ENCODE measurements at places on chromosomes 6 and 20.

- DNase-seq = peak; percentile 6
These were observed 215.4 kb downstream of the HDGFL1 start for GRCh38 chr6:22784601-22785410.

DNA sequence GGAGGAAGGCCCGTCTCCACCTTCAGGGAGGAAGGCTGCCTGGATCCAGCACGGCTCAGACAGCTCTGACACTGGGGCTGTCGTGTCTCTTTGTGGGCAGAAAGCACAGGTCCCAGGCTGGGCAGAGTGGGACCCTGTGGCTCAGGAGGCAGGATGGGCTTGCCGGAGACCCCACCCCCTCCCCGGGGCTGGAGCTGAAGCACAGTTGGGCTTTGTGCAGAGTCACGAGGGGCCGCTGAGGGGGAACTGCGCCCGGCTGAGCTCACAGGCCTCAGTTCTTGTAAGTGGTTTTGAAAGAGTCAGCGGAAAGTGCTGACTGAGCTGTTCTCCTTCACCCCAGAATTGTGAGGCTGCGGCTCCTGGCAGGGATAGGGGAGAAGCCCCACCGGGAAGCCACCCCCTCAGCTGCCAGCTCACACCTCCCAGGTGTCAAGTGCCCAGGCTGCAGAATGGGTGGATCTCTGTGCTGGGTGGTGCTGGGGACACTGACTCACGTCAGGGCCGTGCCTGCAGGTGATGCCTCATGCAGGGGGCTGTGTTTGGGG lies 145.5 kb upstream of the RNF24 start:
- DNase-seq = no peak

DNA sequence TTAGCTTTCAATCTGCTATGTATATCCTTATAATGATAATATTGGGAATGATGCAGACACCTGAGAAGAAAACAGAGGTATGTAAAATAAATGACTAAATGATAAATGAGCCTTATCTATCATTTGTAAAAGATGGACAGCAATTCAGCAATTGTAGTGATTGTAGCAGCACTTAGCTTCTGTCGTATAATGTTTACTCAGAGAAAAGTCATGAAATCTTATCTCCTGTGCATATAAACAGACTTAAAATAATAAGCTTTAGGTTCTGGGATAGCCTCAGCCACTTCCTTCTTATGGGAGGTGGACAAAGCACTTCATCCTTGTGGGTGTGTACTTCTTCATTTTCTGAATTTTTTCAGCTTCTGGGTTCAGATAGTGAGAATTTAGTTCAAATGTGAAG lies 324.8 kb upstream of the MAP3K7 start:
- no peak for DNase-seq

DNA sequence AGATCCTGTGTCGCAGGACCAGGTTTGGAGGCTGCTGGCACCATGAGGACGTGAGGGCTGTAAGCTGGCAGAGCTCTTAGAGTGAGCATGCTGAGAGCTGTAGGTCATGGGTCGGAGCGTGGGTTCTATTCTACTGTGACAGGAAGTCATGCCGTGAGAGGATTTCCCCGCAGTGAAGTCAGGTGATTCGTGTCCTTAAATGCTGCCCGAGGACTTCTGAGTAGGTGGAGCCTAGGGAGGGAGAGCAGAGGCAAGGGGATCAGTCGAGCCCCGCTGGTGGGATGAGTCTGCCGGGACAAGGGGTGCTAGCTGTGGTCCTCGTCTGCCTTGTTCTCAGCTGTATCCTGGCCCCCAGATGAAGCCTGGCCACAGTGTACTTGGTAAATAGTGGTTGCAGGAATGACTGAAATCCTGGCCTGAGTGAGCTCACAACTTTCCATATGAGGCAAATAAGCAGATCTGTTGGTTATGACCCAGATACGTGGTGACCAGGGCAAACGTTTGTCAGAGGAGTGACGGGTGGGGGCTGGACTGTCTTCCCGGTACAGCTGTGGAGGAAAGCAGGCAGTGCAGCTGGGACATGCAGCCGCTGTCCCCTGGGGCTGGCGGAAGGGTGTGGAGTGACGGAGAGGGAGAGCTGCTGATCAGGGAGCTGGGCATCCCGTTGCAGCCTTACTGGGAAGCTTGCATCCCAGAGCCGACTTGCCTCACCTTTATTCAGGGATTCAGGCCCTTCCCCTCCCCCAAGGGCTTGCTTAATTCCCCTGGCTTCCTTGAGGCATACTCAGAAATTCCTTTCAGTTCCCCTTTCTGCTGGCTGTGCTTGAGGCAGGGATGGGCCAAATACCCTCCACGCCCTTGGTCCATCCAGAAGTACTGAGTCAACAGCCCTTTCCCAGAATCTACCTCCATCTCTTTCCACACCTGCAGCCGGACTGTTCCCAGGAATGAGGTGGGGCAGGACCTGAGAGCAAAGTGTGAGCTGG lies 250.9 kb upstream of the RREB1 start:
- peak; percentile 45 for DNase-seq

DNA sequence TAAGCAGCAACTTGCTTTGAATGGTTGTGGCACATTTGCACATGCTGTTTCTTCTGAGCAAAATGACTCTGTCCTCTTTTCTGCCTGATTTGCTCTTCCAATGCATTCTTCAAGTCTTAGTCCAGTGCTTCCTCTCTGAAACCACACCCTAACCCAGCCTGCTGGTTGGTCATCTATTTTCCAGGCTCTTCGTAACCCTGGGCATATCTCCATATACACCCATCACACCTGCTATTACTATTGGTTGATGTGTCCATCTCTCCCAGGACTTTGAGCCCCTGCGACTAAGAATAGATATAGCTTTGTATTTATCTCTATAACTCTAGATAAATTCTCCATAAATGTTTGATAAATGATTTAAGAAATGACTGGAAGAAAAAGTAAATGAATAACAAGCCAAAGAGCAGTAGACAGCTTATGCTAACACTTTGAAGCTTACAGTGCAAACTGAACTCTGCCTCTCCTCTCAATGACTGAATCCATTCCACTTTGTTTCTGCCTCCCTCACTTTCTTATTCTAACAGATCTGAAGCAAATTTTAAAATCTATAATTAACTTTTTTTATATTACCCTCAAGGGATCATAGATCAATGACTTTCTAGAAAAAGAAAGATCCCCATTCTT lies 59.7 kb upstream of the NT5E start:
- no peak for DNase-seq

Data from SK-N-SH (cell line).